Stimulated activated CD4-positive, alpha-beta T cell treated with anti-CD3 and anti-CD28 coated beads, Interleukin-15, amount 100 ng/mL, for 1 hour (primary cell): ENCODE measurements at places on chromosomes 5 and 9.

DNA sequence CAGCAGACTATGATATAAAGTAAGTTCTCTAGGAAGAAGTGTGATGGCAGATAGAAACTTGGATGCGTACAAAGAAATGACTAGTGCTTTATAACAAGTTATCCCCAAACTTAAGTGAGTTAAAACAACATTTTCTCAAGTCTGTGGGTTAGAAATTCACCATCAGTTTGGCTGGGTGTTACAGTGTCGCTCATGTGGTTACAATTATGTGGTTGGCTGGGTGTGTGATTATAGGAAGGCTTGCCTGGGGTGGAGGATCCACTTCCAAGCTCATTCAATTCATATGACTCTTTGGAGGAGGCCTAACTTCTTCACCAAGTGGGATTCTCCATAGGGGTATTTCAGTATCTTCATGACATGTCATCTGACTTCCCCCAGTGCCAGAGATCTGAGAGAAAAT lies 10.3 kb upstream of the C9orf40 start:
- no peak for DNase-seq

DNA sequence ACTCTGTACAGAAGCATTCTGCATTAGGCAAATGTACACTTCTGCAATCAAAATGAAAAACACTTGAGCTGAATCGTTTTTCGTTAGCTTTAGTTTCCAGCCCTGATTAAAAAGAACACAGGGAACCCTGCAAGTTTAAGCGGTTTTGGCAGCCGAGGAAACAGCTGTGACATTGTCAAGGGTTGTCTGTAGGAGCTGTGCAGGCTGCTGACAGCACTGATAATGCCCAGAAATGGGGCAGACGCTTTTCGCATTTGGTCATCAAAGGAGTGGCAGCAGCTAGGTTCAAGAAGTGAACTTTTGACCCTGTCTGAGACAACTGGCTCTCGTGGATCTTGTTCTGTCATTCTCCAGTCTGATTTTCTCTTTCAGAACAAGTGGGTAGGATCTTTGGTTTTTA lies 165.6 kb upstream of the CCDC152 start:
- no peak for DNase-seq

DNA sequence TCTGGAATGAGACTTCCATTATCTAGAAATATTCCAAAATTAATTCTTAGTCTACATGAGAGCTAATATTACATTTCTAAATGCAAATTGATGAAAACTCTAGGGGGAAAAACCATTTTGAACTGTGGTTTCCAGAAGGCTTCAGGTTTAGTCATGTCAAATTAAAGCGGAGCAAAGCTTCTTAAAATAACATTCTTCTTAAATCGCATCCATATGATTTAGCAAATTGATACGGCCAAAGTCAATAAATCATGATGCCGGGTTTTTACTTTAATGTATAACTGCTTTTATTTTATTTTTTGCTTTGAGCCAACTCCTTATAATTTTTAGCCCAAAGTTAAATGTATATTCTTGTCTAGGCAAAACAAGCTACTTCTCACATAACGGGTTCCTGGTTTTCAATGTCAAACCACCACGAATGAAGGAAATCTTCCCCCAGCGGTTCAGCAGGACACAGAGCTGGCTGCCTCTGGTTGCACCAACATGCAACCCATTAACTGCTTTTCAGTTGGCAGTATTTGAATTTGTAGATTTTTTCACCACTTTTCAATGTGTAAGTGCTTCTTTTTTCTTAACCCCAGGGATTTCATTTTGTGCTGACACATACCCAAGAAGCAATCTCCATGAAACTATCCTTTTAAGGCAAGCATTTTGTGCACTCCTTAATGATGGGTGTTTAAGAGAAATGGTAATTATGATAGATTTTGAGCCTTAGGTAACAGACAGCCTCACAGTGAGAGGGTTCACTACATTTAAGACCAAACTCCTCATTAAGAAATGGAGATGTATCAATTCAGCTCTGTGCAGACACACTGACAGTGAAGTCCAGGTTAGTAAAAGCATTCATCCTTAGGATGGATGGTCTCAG lies 35.5 kb downstream of the EFNA5 start:
- DNase-seq = no peak

- DNase-seq = no peak
Measured at GRCh38 chr5:38226091-38226490, 32.3 kb upstream of the EGFLAM start.

GRCh38 chr9:134551176-134551575 lies 90.4 kb upstream of the COL5A1 start:
- no peak for DNase-seq

DNA sequence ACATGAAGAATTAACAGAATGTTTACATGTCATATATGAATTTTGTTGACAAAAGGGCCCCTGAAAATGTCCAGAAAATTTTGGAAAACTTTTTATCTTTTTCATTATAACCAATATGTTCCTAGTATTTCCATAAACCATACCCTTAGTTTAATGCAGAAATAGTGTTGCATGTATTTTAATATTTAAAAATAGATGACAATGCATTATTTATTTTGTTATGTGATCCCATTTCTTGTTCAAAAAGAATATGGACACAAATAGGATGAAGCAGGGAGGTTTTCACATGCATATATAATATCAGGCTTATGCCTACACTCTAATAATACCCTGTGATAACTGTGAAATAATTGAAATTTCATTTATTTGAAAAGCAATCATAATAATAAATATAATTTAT lies 500.5 kb downstream of the CDH18 start:
- no peak for DNase-seq

- no peak for DNase-seq
Measured at GRCh38 chr9:79774356-79774755, 202.6 kb downstream of the TLE4 start.

DNA sequence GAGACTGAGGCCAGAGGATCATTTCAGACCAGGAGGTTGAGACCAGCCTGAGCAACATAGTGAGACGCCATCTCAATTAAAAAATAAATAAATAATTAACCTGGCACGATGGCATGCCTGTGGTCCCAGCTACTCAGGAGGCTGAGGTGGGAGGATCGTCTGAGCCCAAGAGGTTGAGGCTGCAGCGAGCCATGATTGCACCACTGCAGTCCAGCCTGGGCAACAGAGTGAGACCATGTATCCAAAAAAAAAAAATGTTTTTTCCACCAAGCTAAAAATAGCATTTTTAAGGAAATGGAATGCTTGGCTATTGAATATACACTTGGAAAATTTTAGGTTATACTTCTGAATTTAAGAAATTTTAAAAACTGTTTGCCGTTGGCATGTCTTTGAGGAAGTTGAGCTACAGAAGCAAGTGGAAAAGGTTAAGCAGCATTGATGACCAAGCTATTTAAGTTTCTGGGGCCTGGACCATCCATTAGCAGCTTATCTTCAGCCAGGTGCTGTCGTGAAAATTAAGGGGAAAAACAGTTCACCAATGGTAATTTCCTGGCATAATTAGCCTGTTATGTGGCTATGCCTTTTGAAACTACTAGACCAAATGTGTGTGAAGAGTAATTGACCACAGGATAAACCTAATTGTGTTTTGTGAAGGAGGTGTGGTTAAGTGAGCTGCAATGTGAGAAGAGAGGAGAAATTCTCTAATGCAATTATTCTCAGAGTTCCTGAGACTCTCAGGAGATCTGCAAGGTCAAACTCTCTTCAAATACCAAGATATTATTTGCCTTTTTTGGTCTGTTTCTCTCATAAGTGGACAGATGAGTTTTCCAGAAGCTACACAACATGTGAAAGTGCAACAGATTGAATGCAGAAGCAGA lies 21.0 kb downstream of the F2R start:
- DNase-seq = no peak

GRCh38 chr5:55657443-55657842 lies 54.7 kb downstream of the SLC38A9 start:
- no peak for DNase-seq

DNA sequence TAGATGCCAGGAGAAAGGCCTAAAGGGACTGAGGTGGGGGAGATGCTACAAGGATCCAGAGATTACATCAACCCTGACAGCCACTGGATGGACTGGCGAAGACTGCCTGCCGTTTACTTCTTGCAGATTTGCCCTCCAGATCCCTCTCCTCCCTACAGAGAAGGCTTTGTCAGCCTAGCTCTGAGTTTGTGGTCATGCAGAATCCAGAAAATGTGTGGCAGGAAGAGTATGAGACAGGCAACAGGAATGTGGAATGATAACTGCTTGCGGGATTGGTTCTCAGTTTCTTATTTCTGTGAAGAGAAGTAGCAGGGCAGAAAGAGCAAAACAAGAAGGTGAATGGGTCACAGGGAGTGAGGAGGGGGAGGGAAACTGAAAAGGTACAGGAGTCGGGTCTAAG lies 129.6 kb downstream of the TLE1 start:
- DNase-seq = no peak

- no peak for DNase-seq
Measured at GRCh38 chr9:127949827-127950512, 12.3 kb upstream of the DPM2 start.

DNA sequence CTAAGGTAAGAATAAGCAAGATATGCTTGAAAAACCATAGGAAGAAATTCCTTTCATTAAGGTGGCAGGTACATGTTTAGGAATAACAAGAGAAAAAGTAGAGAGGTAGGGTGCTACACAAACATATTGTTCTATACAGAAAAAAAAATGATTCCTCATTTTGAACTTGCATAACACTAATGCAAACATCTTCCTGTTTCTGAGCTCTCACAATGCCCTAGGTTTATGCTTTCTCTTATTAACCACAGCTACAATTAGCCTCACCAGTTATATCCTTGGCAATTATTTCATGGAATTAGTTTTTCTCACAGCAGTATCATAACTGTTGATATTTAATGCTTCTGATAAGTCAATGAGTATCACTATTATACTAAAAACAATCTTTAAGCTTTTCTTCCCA lies 20.7 kb downstream of the CEMIP2 start:
- no peak for DNase-seq

DNA sequence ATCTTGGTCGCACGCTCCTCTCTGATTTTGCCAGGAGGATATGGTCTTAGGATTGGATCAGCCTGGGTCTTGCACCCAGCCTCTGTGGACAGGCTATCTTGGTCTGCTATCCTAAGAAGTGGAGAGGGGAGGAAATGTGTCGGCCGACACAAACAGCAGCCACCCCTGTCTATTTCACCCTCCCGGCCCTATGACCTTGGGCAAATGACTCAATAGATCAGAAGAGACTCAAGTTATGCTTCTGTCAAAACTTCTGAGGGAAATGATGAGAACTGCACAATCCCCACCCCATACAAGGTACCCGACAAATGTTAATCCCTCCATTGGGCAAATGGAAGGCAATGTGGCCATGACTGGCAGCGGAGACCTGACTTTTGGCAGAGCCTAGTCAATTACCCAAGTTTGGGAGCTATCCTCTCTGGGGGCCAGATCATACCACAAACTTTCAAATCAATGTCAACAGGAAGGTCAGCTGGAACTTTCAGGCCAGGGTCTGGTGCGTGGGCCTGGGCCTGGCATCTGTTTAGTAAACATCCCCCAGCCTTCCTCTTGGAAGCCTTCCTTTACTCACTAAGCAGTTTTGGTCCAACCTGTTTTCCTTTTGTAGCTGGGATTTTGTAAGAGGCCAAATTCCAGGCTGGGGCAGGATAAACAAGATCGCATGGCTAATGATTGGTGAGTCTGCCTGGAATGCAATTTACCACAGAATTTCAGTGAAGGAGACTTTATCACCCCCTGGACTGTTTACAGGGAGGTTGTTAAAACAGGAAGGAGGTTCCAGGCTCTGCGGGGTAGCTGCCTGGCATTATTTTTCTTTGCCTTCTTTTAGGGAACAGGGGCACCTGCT lies 64.2 kb upstream of the CPEB4 start:
- no peak for DNase-seq

- no peak for DNase-seq
Measured at GRCh38 chr9:2337131-2337530, 284.5 kb upstream of the VLDLR start.

DNA sequence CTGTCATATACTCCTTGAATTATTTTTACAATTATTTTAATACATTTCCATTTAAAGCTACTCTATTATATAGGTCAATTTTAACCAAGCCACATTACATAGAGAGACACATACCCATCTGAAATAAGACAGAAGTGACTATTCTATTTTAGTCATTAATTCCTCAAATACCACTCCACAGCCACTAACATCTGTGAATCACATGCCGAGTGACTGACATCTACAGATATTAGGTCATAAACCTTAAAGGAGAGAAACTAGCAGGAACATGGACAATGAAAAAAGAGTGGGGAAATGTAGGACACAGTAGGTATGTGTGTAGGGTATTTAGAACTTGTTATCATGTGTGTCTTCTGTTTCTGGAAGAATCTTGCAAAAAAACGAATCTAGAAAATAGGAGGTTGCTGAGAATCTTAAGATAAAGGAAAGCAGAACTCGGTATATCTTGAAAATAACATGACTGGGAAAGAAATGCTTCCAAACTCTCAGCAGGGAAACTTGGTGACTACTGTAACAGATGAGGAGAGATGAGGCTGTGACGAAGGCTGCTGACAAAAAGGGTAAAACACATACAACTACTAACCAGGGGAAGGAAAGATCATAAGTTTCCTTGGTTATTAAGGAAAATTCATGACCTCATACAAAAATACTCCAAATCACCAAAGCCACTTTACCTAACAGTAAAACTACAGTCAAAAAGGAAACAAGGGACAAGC lies 84.6 kb downstream of the PLPP1 start:
- DNase-seq = no peak

DNA sequence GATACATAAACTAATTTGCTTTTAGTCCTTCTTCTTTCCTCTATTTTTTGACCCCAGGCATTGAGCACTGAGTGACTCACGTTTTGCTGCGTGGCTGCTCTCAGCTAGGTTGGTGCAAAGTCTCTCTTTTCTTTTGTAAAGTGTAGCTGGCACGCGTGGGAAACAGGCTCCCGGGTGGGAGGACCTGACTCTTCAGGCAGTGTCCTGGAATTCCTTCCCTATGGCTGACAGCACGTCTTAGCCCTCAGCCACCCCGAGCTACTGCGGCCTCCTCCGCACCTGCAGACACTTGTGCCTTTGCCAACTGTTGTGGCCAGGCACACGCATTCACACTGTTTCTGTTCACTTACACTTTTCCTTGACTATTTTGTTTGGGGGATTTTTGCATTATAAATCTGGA lies 877 bp upstream of the SCGB3A1 start:
- DNase-seq = no peak

- no peak for DNase-seq
Measured at GRCh38 chr9:91004484-91004883, 202.9 kb downstream of the SYK start.

GRCh38 chr9:110536822-110537221 lies 42.7 kb downstream of the SVEP1 start:
- no peak for DNase-seq
